Stimulated activated CD4-positive, alpha-beta T cell treated with anti-CD3 and anti-CD28 coated beads, Interleukin-1b, Interleukin-23, amount 100 ng/mL, for 48 hours (primary cell): ENCODE measurements at places on chromosomes 5 and 9.

- DNase-seq: no peak
Measured at GRCh38 chr9:86641970-86642369, 287.8 kb upstream of the TUT7 start.

- DNase-seq: no peak
Measured at GRCh38 chr9:136001231-136001630, 40.1 kb upstream of the UBAC1 start.

- DNase-seq: no peak
Measured at GRCh38 chr5:132025403-132025971, 14.0 kb upstream of the ACSL6 start.

DNA sequence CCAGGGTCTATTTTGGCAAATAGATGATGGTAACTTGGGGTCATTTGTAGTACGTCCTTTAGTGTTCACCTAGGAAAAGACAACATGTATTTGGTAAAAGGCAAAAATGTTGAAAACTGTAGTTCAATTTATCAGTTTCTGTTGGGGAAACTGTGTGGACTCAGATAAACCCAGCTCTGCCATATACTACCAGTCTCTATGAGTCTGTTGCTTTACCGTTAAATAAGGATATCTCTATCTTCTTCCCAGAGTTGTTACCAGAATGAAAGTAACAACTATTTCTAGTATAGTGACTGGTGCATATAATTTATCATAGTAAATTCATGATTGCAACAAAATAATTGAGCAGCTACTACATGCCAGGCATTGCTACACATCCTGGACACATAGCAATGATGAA lies 3.8 kb upstream of the IQGAP2 start:
- DNase-seq: no peak

DNA sequence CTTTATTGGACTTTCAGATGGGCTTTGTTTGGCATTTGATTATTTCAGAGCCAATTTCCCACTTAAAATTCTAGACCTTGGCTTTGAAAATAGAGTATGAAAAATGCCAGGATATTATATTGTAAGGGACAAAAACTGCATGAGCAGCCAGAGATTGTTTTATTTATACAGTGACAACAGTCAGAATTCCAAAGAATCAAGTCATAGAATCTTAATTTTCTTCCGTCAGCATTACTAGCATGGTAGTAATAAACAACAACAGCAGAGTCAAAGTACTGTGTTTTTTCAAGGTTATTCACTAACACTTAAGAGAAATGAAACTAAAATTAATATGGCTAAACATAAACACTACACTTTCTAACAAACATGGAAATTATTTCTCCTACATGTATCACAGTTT lies 52.2 kb downstream of the MLLT3 start:
- DNase-seq: no peak

DNA sequence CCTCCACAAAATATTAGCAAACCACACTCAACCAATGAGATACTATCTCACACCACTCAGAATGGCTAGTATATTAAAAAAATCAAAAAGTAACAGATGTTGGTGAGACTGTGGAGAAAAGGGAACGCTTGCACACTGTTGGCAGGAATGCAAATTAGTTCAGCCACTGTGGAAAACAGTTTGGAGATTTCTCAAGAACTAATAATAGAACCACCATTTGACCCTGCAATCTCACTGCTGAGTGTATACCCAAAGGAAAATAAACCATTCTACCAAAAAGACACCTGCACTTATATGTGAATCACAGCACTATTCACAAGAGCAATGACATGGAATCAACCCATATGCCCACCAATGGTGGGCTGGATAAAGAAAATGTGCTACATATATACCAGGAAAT lies 393.5 kb downstream of the PDE4D start:
- no peak for DNase-seq

- DNase-seq: peak; percentile 30
Measured at GRCh38 chr9:130433168-130433946, 11.4 kb upstream of the ASS1 start.

GRCh38 chr9:7346144-7346543 lies 453.4 kb downstream of the DMAC1 start:
- no peak for DNase-seq

- DNase-seq: no peak
Measured at GRCh38 chr5:163190784-163191183, 246.6 kb upstream of the CCNG1 start.

DNA sequence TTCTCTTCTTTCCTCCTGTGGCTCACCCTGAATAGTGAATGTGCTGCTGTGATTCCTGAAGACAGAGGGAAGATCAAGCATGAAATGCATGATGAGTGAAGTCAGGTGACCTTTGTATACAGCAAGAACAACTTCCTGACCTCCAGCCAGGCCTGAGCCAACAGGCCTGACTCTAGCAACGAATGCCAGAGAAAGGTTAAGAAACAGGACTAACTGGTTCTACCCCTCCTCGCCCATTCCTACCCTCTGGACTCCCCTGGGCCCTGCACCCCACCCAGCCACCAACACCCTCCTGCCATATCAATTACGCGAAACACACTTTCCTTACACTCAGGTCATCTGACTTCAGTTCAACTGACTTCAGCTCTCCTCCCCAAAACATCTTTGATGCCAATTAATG lies 4.9 kb downstream of the SUSD1 start:
- no peak for DNase-seq

- DNase-seq: no peak
Measured at GRCh38 chr9:26657958-26658357, 234.6 kb downstream of the CAAP1 start.

DNA sequence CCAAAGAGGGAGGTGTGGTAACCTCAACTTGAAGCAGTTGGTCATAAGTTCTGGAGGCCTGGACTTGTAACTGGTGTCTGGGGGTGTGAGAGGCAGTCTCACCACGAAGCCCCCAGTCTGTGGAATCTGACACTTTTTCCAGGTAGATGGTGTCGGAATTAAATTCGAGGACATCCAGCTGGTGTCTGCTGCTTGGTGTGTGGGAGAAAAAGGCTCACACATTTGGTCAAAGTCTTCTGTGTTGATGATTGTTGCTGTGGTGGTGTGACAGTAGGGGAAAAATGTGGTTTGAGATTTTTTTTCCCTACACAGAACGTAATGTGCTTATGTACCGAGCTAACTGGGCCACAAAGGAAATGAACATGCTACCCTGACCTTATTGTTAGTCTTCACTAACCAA lies 251.9 kb downstream of the MAT2B start:
- no peak for DNase-seq

- no peak for DNase-seq
Measured at GRCh38 chr5:142720641-142721271, 34.9 kb upstream of the FGF1 start.

GRCh38 chr9:91433180-91433579 lies 9.5 kb upstream of the NFIL3 start:
- peak; percentile 28 for DNase-seq

DNA sequence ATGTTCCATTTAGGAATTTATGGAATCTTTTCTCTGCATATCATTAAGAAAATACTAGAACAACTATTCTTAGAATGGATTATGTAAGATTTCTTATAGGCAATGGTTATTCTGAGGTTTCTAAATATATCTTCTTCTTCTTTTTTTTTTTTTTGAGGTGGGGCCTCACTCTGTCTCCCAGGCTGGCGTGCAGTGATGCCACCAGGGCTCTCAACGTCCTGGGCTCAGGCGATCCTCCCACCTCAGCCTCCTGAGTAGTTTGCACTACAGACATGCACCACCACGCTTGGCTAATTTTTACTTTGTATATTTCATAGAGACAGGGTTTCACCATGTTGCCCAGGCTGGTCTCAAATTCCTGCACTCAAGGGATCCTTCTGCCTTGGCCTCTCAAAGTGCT lies 137.2 kb downstream of the SREK1 start:
- DNase-seq: no peak

GRCh38 chr9:126661521-126662251 lies 48.0 kb downstream of the LMX1B start:
- no peak for DNase-seq

DNA sequence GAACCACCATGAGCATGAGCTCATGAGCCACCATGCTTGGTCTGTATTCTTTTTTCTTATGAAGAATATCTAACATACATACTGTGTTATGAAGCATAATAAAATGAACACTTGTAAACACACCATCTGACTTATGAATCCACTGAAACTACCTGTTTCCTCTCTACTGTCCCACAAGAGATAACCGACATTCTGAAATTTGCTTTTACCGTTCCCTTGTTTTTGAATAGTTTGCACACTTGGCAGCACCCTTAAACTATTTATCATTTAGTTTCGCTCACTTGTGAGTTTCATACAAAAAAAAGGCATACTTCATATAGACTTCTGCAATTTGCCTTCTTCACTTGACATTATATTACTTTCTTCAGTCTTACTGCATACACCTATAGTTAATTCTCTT lies 8.9 kb downstream of the LARS1 start:
- DNase-seq: no peak

DNA sequence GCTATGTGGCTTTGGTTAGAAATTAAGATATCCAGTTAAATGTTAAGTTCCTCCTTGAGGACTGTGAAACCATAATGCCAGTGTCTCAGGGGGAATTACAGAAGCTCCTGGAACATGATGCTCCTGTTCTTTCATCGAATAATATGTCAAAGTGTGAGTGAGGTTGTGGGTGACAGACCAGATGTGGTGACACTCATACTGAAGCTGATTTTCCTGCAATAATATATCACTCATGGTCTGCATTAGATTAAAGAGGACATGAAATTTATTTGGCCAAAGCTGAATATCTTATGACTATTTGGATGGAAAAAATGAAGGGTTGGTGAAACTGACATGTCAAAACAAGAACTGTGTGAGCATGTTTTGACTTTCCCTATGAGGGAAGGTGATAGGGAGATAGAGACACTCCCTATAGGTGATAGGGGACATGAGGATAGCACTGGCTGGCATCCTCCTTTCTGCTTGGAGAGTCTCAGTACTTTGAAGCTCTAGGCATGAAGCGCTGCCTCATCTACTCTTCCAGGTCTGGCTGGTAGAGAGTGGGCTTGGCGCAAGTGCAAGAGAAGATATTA lies 173.5 kb downstream of the ARHGEF28 start:
- DNase-seq: no peak

DNA sequence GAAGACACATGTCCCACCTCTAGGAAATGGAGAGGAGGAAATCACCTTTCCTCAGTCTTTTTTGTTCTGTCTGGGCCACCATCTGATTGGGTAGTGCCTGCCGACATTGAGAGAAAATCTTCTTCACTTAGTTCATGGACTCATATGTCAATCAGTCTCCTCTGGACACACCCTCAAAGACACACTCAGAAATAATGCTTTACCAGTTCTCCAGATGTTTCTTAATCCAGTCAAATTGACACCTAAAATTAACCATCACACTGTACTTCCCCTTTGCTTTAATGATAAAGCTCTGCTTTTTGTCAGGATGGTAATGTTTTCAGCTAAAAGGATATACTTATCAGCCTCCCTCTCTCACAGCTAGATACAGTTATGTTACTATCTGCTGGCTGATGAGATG lies 267.3 kb downstream of the CD180 start:
- DNase-seq: no peak

DNA sequence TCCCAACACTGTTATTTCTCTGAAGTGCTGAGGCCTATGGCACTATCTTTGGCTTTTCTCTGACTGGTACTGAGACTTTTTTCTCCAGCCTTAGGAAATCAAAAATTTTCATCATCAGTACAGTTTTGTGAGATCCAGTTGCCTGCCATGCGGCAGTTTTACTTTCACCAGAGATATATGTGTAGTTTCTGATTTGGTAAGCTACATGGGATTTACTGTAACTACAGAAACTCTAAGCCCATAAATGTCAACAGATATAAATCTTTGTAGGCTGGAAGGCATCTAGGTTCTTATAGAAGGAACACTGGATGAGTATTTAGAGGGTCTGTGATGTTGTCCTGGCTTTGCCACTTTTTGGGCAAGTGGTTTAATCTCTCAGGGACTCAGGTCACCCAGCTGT lies 69.0 kb downstream of the DOCK2 start:
- DNase-seq: no peak

GRCh38 chr5:146607659-146608332 lies 91.8 kb upstream of the GPR151 start:
- DNase-seq: no peak

GRCh38 chr9:133968966-133969617 lies 23.0 kb downstream of the VAV2 start:
- no peak for DNase-seq

- DNase-seq: no peak
Measured at GRCh38 chr5:34691326-34691725, 35.2 kb downstream of the RAI14 start.

- DNase-seq: no peak
Measured at GRCh38 chr5:73066466-73066865, 53.9 kb upstream of the TMEM171 start.

- DNase-seq: no peak
Measured at GRCh38 chr5:138303372-138303771, 28.2 kb downstream of the CDC25C start.

DNA sequence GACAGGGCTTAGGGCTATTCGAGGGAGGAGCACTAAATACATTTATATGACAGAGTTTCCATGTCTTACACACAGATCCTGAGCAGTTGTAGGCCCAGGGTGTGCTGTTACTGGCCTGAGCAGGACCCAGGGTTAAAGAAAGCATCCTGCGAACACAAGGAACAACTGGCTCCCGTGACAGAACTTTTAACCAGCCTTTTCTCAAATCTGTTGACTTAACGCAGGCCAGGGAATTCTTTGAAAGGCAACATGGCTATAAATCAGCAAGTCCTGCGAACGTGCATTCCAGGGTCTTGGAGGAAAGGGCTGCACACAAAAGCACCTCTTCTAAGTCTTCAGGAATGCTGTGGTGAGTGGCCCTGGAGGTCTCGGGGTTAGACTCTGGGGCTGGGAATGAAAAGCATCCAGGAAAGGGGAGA lies 45.2 kb upstream of the ANKRD55 start:
- no peak for DNase-seq

DNA sequence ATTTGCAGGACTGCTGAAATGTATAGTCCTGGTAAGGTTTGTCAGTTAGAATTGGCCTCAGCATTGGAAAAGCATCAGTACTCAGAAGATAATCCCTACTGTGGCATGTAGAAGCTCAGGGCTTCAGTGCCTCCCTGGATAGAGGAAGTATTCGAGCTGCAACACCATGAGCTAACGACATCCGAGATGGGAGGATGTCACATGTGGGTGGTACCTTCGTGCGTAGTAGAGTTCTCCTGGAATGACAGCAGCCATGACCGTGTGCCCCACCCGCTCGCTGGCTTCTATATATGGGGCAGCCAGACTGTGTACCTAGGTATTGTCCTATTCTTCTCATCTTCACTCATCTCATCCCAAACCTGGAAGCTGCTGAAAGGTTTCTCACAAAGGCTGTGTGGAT lies 345.8 kb upstream of the KLF9 start:
- DNase-seq: no peak
